NCI-H187 (cell line): ENCODE measurements at places on chromosomes 4 and X.

GRCh38 chr4:148052448-148052847 is 320.6 kb downstream of the ARHGAP10 start:
- DNase-seq: no peak

DNA sequence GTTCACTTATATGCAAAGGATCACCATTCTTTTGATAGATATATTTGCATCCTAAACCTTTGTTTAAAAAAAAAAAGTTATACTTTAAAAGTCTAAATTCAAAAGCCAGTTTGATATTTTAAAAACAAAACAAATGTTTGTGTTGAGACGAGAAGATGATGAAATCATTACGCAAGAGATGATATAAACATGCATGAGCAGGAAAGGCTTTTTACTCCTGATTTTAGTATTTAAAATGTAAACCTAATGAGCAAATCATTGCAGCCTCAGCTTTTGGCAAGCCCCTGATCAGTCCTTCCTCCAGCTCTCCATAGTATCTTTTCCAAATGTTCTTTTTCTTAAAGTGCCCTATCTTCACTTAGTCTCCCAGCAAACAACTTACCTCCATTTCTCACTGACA is 115.6 kb downstream of the ARAP2 start:
- no peak for DNase-seq

DNA sequence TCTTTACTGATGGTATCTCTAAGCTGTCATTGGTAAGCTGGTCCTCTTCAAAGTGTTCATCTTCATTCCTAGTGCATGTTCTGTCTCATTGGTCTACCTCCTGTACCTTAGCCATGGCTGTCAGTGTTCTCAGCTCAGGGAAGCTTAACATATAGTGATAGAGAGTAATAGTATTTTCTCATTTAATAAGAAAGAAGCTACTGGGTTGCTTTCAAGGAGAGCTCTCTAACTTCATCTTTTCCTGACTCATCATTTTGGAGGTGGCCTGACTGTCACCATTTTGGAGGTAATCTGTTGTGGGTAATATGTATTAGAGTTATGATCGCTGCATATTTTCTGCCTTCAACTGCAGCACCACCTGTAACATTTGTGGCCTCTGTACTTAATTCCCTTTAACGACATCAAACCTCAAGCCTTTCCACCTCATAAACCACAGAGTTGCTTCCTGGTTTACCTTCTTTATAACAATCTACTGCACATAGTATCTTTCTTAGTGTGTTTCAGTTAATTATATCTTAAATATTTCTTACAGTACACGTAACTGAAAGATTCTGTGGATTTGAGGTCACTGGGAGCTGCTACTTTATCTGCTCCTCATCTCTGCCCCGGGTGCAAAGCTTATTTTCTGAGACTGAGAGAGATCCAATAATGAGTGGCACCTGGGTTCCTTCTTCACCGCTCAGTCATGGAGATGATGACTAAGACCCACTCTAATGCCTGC is 474.0 kb upstream of the TECRL start:
- no peak for DNase-seq

DNA sequence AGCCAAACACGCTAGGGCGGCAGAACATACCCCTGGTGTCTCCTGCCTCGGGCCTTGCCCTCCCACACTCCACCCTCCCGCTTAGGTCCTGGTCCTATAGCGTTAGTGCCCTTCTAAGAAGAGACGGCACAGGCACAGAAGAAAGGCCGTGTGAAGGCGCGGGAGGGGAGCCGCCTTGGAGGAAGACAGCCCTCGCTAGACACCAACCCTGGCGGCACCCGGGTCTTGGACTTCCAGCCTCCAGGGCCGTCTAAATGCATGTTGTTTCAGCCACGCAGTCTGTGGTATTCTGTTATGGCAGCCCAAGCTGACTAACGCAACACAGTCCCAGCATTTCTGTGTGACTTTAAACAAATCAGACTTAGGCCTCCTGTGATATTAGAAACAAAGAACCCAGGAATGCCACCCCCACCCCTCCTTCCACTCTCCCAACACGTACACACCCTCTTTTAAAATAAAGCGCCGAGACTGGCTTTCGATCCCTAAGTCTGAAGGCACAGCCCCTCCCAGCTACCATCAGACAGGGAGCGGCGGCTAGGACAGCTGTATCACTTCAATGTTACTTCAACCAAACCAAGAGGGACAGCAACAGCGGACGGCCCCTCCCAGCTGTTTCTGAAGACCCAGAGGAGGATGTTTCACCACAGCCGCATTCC is 128.0 kb downstream of the AFAP1 start:
- DNase-seq: no peak

GRCh38 chrX:108731153-108731552 is 5.2 kb downstream of the IRS4 start:
- no peak for DNase-seq

DNA sequence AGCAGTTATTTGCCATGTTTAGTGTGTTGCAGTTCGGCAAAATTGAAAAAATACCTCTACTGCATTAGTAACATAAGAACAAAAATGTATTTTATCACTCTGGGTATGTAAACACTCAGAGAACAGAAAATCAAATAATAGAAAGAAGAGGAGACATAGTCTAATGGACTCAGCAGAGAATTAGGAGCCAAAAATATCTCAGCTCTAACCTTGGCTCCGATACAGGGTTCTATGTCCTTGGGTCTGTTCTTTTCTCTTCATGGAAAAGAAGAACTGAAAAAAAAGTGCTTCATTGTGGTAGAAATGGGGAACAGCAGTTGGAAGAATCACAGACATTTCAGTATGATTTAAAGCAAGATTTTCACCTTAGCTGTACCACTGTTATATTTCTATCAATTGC is 240.5 kb upstream of the CXXC4 start:
- no peak for DNase-seq

- no peak for DNase-seq
Observed at GRCh38 chr4:175499735-175500352, 312.2 kb downstream of the GPM6A start.

DNA sequence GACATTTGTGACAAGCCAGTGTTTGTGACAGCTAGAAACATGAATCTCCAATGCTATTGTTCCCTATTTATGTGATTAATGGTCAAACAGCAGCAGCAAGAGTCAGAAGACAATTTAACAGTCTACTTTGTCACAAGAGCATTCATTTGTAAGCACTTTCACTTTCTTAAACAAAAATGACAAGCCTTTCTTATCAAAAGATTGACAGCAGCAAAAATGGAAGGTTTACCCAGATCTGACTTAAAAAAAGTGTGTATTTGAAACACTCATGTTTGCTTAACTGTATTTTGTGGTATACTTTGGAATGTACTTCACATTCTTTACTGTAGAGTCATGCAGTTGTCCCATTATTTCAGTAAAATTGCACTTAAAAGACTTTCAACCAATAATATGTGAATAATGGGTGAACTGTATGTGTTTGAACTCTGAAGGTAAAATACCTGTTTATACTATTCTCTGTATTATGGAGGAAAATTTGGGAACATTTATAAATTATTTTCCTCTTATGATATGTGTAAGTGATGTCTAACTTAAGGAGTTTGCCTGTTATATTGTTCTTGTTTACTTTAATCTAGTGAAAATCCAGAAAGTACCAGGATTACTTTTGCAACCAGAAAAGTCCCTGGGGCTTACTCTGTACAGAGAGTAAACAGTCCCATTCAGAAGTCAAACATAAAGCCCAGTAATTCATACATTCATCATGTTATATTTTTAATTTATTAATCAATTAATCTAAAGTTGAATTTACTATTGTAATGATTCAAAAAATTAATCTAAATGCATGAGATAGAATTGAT is 314.9 kb upstream of the TRAM1L1 start:
- DNase-seq: no peak

DNA sequence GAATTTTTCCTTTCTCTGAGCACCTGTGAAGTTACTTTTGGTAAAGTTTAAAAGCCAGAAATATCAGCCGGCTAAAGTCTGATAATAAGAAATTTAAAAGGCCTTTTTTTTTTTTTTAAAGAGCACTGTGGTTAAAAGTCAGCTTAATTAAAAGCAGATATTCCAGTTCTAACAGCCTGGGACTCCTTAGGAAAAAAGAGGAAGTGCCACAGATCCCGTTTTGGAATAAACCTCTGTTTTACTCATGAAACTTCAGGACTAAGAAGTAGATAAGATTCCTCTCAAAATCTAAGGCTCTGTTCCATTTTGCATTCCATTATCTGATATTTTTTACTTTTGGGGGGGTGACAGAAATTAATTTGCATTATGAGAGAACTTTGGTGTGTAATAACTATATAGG is 37.8 kb downstream of the ABCB7 start:
- DNase-seq: no peak

GRCh38 chr4:81723927-81724587 is 252.3 kb upstream of the RASGEF1B start:
- DNase-seq: no peak
